ENCODE measurements at places on chromosomes 16 and 17.

GRCh38 chr17:2049333-2050299 is 5.3 kb upstream of the HIC1 start:
- peak; percentile 59 for DNase-seq

DNA sequence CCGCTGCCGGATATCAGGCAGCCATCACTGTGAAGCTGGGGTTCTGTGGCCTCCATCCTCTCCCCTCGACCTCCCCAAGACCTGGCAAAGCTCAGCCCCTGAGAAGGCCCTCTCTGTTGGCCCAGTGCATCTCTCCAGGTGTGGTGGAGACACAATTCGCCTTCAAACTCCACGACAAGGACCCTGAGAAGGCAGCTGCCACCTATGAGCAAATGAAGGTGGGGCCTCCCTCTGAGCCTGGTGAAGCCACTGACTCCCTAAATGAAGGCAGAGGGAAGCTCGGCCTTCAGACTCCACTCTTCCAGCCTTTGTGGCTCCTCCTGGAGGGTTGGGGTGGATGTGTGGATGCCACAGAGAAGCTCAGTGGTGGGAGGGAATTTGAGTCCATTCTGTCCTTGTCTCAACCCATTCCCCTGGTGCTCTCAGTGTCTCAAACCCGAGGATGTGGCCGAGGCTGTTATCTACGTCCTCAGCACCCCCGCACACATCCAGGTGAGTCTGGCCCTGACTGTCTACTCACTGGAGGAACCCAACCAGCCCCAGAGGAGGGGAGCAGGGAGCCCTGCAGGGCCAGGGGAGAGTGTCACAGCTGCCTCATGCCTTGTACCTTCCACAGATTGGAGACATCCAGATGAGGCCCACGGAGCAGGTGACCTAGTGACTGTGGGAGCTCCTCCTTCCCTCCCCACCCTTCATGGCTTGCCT is 1.7 kb upstream of the MRM1 start:
- no peak for DNase-seq

DNA sequence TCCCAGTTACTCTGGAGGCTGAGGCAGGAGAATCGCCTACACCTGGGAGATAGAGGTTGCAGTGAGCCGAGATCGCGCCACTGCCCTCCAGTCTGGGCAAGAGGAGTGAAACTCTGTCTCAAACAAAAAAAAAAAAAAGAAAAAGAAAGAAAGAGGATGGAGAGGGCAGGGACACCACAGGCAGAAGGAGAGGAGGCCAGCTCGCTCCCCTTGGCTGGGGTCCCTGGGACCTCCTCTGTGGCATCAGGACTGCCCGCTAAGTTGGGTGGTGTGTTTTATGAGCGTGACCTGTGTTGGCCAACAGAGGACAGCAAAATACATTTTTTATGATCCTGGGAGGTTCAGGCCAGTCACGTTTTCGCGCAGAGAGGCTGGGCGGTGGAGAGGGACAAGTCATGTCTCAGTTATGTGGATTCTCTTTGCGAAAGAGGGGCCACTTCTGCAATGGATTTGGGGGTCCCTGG is 229.6 kb downstream of the MRTFB start:
- DNase-seq: peak; percentile 44

- no peak for DNase-seq
These were observed 6.5 kb downstream of the GOSR2 start for GRCh38 chr17:46929413-46929812.

- no peak for DNase-seq
These were observed 25.3 kb downstream of the DBNDD1 start for GRCh38 chr16:89993971-89994370.

DNA sequence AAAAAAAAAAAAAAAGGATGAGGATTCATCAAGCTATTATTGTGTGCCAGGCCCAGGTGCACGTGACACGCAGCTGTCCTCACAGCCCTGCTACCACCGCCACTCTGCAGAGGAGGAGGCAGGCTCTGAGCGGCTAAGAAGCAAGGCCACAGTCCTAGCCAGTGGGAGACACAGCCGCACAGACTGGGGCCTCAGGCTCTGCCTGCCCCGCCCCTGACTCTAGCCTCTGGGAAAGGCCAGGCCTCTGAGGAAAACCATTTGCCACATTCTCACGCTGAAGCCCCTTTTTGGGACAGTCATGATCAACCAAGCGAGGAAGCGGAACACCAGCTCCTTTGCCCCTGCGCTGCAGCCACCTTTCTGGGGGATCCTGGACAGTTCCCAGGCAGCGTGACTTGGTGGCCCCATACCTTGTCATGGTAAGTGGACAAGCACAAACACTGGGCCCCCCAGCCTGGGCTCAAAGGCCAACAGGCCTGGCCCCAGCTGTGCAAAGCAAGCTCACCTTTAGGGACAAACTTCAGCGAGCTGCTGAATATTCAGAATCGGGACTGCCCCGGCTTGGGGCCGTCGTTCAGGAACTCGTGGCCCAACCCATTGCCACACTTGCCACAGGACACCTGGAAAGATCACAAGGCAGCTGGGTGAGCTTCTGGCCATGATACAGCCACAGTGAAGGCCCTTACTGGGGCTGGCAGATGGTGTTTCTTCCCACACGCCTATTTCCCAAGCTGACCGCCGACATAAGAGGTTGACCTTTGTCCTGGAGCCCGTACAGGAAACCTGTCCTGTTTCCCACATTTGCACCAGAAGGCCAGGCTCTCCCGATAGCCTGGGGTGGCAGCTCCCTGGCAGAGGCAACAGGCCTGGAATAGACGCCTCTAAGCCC is 2.5 kb downstream of the MSRB1 start:
- no peak for DNase-seq

GRCh38 chr17:72079700-72080099 is 41.1 kb upstream of the SOX9 start:
- peak; percentile 14 for DNase-seq

DNA sequence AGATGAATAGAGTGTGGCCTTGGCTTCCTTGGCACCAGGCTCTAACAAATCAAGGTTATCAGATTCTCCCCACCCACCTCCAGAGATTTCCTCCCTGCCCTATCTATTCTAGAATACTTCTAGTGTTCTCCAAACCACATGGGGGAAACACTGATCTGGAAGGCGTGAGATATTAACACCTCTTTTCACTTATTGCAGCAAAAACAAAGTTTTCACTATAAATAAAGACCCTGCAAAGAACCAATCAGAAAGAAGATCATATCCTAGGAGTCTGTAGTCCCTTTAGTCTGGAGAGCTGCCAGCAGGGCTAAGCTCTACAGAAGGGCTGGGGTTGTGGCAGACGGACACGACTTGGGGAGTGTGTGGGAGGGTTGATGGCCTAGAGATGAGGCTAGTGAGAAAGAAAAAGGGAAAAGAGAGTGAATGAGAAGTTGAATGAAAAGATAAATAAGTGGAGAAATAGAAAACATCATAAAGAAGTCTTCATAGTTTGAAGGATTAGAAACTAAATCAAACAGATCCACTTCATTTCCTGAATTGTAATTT is 8.6 kb upstream of the SKAP1 start:
- no peak for DNase-seq

- DNase-seq: no peak
These were observed 605 bp downstream of the MRTFB start for GRCh38 chr16:14071576-14072271.

DNA sequence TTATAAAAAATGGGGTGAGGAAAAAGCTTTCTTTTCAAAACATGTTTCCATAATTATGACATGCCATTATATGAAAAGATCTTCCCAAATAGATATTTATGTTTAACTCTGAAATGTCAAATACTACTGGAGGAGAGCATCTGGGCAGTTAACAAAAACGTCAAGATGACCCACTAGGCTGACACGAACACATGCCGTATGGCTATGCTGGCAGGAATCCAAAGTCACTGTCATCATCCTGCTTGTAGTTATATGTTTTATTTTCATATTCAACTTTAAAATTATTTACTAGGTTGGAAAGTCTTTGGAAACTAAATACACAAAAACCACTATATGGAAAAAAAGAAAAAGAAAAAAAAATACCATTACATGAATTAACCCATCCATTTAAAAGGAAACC is 27.3 kb downstream of the ANKFY1 start:
- DNase-seq: no peak

- DNase-seq: no peak
These were observed 201.5 kb downstream of the IRF8 start for GRCh38 chr16:86100205-86101136.

GRCh38 chr17:47203984-47204721 is 5.0 kb upstream of the MYL4 start:
- DNase-seq: no peak

DNA sequence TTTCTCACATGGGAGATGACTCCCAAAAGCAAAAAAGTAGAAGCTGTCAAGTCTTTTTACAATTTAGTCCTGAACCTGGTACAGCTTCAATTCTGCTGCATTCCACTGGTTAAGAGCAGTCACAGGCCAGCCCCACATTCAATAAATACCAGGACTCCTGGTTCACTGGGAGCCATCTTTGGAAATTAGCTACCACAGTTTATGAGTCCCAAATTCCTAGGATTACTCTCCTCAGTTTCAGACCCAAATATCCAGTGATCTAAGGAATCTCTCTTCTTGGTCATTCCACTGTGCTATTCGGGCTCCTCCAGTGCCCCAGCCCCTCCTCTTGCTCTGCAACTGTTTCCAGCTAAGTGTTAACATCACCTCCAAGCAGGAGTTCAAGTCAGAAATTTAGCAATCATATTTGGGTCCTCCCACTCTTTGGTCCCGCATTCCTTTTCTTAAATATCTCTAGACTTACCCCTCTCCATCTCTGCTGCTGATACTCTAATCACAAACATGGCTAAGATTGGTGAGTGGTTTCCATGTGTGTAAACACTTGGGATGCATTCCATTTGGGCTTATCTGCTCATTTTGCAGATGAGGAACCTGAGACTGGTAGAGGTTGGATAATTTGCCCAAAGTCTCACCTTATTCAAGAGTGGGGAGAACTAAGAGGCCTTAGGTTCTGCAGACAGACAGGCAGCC is 9.6 kb upstream of the WIPF2 start:
- no peak for DNase-seq

DNA sequence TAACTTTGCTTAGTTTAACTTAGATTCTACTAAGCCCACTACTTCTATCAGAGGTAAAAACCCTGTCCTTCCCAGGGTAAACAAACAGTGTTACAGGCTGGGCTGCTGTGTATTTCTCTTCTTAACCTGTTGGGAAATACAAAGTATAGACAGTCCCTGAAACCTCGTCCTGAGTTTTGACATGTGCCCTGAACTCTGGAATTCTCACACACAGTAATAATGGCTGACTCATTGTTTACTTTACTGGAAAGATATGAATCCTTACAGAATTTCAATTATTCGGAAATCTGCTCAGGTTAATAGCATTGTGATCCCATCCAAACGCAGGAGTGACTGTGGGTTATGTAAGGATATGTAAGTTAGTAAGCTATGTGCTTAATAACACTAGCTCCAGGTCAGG is 199.1 kb downstream of the TMEM114 start:
- no peak for DNase-seq

GRCh38 chr16:20849589-20850390 is 43.5 kb downstream of the REXO5 start:
- DNase-seq: peak; percentile 10

GRCh38 chr16:1325261-1325660 is 8.2 kb upstream of the BAIAP3 start:
- no peak for DNase-seq

DNA sequence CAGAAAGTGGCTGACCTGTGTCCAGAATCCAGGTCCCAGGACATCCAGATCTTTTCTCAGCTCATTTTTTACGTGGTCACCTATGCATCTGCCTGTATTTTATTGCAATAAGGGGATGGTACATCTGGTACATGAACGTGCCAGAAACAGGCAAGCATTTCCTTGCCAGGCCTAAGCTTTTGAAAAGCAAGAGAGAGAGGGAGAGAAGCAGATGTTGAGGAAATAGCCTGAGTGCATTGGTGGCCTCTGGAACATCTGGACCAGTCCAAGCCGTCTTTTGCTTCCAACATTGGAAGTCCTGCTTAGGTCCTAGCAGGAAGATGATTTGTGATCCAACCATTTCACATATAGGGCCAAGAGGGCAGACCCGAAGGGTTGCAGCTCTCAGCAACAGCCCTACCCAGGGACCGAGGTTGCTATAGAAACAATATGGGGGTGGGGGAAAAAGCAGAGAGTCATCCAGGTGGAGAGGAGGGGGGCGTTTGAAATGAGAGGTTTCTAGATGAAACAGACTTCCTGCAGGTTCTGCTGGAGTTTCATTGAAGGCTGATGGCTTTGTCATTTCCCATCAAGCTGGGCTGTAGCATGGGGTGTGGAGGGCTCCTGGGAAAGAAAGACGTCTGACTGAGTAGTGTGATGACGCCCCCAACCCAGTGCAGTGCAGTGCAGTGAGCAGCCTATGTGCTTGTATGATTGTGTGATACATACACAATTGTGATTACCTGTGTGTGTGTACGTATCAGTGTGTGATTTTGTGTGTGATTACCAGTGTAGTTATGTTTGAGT is 61.6 kb downstream of the SHISA6 start:
- no peak for DNase-seq

DNA sequence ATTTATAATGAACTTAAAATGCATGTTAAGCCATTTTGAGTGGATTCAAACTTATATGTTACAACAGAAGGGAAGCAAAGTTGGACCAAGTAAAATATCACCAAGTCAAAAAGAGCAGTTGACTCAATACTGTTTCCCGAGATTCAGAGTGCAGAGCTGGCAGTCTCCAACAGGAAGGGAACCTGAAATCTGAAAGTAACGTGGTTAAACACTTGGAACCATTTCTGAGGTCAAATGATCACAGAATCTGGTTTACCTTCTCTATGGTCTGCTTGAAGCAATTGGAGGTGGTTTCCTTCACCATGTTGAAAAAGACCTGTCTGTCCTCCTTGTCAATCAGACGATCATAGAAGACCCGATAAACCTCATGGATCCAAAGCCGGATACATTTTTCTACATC is 86.5 kb downstream of the LYRM1 start:
- DNase-seq: no peak

GRCh38 chr16:52446080-52446479 is 100.9 kb downstream of the TOX3 start:
- DNase-seq: no peak

DNA sequence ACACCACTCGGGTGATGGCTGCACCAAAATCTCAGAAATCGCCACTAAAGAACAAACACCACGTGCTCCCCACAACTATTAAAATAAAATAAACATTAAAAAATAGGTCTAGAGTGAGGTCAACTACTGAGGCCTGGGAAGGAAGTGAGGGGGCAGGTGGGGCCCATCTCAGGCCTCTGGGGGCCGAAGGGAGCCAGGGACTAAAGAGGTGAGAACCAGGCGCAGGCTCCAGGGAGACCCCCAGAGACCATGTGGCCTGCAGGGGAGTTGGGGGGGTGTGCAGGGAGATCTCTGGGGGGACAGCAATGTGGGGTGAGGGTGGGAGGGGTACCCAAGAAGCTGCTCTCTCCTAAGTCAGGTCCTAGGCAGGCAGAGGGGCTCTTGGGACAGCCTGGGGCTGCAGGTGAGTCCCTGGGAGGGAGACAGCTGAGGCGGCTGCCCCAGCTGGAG is 111.3 kb upstream of the SMURF2 start:
- no peak for DNase-seq

GRCh38 chr16:87086575-87086974 is 230.6 kb downstream of the C16orf95 start:
- no peak for DNase-seq

- no peak for DNase-seq
These were observed 373.3 kb downstream of the SLC39A11 start for GRCh38 chr17:72719206-72719577.

- no peak for DNase-seq
These were observed 7.1 kb upstream of the SAMD14 start for GRCh38 chr17:50137042-50137441.

- DNase-seq: no peak
These were observed 21.2 kb downstream of the CORO7 start for GRCh38 chr16:4395055-4395726.

GRCh38 chr17:12261354-12261753 is 240.7 kb downstream of the MAP2K4 start:
- DNase-seq: no peak
